Neural progenitor cell (in vitro differentiated cells): ENCODE measurements at places on chromosomes 4 and X.

GRCh38 chr4:88037936-88038335, 30.5 kb downstream of the PKD2 start:
- no peak for DNase-seq

DNA sequence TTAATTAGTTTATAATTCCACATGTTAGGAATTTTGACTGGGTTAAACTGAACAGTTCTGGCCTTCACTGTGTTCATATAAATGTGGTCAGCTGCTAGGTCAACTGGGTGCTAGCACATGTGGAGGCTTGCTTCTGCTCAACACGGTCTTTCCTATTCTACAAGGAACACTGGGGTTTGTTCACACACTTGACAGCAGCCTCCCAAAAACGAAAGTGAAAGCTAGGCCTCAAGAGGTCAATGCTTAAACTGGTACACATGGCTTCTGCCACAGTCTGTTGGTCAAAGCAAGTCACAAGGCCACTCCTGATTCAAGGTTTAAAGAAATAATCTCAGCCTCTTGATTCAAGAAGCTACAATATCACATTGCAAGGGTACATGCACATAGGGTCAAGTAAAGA, 126.5 kb downstream of the QDPR start:
- no peak for DNase-seq

- DNase-seq: no peak
Measured at GRCh38 chr4:100591161-100591876, 73.5 kb upstream of the EMCN start.

DNA sequence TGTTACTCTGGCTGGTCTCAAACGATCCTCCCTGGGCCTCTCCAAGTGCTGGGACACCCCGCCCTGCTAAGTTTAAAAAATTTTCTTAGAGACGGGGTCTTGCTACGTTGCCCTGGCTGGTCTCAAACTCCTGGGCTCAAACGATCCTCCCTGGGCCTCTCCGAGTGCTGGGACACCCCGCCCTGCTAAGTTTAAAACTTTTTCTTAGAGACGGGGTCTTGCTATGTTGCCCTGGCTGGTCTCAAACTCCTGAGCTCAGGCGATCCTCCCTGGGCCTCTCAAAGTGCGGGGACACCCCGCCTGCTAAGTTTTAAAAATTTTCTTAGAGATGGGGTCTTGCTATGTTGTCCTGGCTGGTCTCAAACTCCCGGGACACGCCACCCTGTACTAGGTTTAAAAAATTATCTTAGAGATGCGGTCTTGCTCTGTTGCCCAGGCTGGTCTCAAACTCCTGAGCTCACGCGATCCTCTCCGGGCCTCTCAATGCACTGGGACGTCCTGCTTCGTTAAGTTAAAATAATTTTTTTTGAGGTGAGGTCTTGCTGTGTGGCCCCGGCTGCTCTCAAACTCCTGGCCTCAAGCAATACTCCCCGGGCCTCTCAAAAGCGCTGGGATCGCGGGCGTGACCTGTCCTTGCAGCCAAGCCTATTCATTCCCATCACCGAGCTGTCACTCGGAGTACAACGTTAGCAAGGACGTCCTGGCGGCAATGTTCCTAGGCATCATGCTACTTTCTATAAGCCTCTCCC, 1.1 kb downstream of the SLC25A6 start:
- peak; percentile 36 for DNase-seq

DNA sequence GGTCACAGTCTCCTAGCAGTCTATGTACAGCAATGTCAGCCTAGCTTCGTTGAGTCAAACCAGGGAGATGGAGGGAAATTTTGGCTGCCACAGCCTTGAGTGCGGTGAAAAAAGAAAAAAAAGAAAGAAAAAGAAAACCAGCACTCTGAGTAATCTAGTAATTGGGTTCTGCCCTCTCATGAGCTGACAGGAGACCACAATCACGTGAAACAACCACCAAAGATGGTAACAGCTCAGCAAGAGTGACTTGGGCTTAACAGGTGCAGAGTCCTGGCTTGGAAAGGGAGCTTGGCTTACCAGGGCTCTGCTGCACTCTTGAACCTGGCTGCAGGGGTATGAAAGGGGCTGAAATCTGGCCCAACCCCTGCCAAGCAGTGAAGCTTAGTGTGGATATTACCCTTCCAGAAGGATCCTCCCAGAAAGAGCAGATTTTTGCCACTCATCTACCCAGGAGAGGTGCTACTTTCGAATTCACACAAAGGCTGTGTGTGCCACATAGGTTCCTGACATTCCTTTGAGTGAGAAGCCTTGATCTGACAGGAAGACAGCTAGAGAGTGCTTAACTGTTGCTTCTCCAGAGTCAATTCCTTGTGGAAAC, 350.3 kb downstream of the PTTG2 start:
- no peak for DNase-seq

- DNase-seq: peak; percentile 19
Measured at GRCh38 chrX:72394518-72395170, 88.9 kb upstream of the CITED1 start.
